NCI-H2107 (cell line): ENCODE measurements at places on chromosomes 3 and 15.

DNA sequence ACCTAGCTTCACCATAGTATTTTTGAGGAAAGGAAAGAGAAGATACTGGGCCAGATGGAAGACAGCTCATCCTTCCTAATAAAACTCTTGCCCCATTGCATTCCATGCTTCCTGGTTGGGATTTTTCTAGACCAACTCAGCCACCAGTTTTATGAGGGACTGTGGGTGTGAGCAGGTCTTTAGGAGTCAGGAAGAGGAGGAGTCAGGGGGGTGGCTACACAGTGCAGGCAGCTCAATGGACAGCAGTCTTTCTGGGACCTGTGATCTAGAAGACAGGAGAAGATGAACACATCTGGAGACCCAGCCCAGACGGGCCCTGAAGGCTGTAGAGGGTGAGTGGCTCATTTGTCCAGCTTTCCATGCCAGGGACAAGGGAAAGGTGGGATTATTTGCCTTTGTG, at the start of gene NOX5:
Gene NOX5 (plus strand): TSS at position 242 of the 400 bp plus-strand sequence. CDS start 41 bp downstream, at position 283.
- DNase-seq, result no peak

- DNase-seq, result no peak
Measured at GRCh38 chr3:169090559-169090958, 573.0 kb downstream of the MECOM start.

- DNase-seq, result no peak
Measured at GRCh38 chr3:52090131-52090932, 34.0 kb upstream of the DUSP7 start.

GRCh38 chr3:129046037-129046731, 14.4 kb upstream of the GP9 start:
- no peak for DNase-seq

DNA sequence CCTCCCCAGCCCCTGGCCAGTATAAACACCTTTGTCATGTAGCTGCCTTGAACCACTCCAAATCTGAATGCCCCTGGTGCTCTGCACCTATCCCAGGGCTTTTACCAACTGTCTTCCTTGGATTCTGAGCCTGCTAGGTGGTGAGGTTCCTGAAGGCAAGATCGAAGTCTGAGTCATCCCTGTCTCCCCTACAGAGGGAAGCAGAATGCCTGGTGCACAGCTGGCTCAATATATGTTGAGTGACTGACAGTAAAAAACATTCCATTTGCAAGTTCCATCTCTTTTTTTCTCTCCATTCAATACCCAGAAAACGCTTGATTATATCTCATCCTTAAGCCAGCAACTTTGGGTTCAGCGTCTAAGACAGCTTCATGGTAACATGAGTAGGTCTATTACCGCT, 24.7 kb downstream of the SLC24A1 start:
- DNase-seq, result no peak

- no peak for DNase-seq
Measured at GRCh38 chr15:87374339-87374738, 882.2 kb downstream of the NTRK3 start.

- DNase-seq, result no peak
Measured at GRCh38 chr15:89429023-89429422, 67.4 kb downstream of the RHCG start.

- DNase-seq, result no peak
Measured at GRCh38 chr3:49701388-49702077, 12.2 kb downstream of the RNF123 start.

GRCh38 chr15:65400760-65401610, 21.8 kb downstream of the IGDCC4 start:
- DNase-seq, result peak; percentile 51

GRCh38 chr3:188119846-188120245, 34.1 kb upstream of the LPP start:
- DNase-seq, result no peak

DNA sequence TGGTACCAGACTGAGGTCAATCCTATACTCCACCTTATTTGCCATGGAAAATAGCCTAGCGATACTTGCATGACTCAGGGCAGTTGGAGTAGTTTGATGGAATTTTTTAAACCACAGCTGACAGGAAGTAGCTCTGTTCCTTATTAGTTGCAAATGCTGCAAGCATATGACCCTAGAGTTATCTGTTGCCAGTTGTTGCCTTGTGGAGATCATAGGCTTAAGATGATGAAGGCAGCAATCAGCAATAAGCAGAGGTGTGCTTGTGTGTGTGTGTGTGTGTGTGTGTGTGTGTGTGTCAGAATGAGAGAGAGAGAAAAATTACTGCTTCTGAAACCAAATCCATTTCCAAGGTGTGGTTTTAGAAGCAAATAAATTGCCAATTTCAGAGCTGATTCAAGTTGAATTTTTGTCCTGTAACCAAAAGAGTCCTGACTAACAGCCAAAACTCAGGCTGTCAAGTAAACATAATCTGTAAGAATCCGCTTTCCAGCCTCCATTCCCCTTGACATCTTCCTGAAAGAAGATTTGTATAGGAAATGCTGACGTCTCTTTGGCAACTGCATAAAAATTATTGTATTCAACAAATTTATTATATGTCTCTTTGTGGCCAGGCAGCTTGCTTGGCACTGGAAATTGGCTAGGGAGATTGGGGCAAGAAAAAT, 141.2 kb downstream of the SERPINI1 start:
- DNase-seq, result no peak

GRCh38 chr3:50737906-50738598, 63.3 kb downstream of the DOCK3 start:
- no peak for DNase-seq

- peak; percentile 17 for DNase-seq
Measured at GRCh38 chr15:55799291-55800212, 56.6 kb upstream of the PRTG start.

DNA sequence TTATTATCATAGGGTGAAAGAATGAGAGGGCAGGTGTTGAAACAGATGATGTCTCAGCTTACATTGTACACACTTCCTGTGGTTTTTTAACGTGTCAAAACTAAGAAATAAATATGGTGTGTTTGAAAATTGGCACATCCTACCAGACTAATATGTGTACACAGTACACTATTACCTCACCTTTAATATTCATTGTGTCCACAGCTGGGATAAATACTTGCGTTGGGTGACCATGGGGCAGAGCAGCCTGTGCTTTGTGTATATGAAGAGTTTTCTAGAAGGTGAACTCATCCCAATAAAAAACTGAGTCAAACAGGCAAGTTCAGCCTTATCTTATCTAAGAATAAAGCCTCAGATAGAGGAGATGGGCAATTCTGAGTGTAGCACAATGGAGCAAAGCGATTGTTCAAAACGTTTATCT, 17.3 kb downstream of the SUCNR1 start:
- DNase-seq, result peak; percentile 46

- DNase-seq, result no peak
Measured at GRCh38 chr15:47294765-47295259, 422.5 kb upstream of the SEMA6D start.

- no peak for DNase-seq
Measured at GRCh38 chr3:17055374-17056276, 170.9 kb downstream of the PLCL2 start.

DNA sequence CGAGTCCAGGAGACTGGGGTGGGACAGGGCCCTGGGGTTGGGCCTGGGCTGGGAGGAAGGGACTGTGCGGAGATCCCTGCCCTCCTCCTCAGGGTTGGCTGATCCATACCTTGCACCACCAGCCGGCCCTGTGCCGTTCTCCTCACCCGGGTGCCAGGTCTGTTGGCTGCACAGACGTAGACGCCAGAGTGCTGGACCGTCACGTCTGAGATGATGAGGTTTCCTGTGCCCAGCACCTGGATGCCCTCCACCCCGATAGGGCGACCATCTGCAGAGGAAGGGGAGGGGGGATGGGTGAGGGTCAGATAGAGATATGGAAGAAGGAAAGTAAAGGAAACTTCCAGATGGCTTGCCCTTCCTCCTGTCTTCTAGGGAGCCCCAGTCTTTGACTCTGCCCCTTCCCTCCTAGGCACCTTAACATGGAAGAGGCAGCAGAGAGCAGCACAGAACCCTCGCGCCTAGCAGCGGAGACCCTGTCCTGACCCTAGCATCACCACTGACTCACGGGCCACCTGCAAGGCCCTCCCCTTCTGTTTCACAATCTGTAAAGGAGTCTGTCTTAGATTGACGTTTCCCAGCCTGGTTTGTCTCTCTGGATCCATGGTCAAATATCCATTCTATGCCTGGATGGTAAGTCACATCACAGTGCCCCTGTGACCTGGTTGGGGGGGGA, 28.8 kb downstream of the RNU5B-1 start:
- DNase-seq, result no peak

DNA sequence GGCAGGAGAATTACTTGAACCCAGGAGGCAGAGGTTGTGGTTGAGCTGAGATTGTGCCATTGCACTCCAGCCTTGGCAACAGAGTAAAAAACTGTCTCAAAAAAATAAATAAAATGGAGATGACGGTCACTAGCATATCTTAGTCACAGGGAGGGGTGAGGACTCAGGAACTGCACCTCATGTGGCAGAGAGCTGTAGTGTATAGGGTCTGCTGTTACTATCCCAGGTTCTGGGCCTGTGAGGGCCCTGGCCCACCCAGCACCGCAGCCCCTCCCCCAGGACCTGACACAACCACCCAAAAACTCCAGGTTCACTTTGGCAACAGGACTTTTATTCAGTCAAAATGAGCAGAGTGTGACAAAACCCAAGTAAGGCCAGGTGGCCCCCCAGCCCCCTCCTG, 22.3 kb downstream of the RNU5B-1 start:
- DNase-seq, result no peak

DNA sequence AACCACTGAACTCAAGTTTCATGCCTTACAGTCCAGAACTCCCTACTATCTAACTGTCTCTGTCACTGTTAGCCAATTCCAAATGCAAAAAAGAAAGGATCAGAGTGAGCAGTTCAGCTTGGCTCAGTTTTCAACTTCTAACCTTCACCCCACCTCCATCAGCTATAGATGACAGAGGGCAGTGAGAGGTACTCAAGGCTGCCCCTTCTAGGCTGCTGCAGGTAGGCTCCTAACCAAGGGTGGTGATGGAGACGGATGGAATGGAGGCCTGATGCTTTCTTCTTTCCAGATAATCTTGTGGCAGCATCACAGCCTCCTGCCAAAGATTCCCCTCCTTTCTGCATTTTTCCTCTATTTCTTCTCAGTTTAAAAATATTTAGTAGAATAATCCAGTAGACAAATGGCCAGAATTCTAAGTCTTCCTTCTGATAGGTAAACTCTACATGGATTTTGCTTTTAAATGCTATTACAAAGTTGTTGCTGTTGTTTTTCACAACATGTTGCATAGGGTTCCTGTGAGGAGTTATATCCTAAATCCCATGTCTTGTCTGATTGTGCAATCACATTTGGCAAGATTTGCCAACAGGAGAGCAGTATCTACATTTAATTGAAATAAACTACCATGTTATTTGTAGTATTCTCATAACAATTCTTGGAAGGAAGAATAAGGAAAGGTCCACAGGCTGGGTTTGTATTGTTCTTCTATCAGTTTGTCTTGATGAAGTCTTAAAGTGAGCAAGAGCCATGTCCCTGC, 301.6 kb upstream of the TRIM42 start:
- DNase-seq, result no peak

- no peak for DNase-seq
Measured at GRCh38 chr3:41317718-41318117, 118.4 kb downstream of the CTNNB1 start.

GRCh38 chr3:46695177-46695961, 1.9 kb upstream of the ALS2CL start:
- DNase-seq, result no peak

GRCh38 chr3:141383555-141384129, 15.3 kb downstream of the ZBTB38 start:
- no peak for DNase-seq
